ENCODE measurements at places on chromosomes 3 and 15.

- DNase-seq = no peak
- no peaks in the 10 kb centered on the region for H3K27me3 ChIP-seq
- H3K4me3 ChIP-seq = no peak overlapping the region
- H3K4me1 ChIP-seq = peaks cover 2% of the 10 kb centered on the region
These were observed 427.4 kb downstream of the LPP start for GRCh38 chr3:188581365-188581764.

- no peaks in the 10 kb centered on the region for H3K27me3 ChIP-seq
- H3K4me1 ChIP-seq = no peaks in the 10 kb centered on the region
- H3K36me3 ChIP-seq = no peaks in the 10 kb centered on the region
- no peak overlapping the region for H3K4me3 ChIP-seq
- no peak for DNase-seq
- H3K27ac ChIP-seq = no peak overlapping the region
These were observed 85.3 kb downstream of the MEIS2 start for GRCh38 chr15:37015035-37015434.

GRCh38 chr3:125143982-125144652, 68.4 kb downstream of the SLC12A8 start:
- no peak overlapping the region for H3K4me3 ChIP-seq
- H3K27ac ChIP-seq = no peak overlapping the region
- H3K27me3 ChIP-seq = no peaks in the 10 kb centered on the region
- DNase-seq = no peak
- H3K4me1 ChIP-seq = peaks cover 15% of the 10 kb centered on the region

- H3K27ac ChIP-seq = no peak overlapping the region
- H3K4me3 ChIP-seq = no peak overlapping the region
- no peaks in the 10 kb centered on the region for H3K4me1 ChIP-seq
- DNase-seq = no peak
- no peaks in the 10 kb centered on the region for H3K27me3 ChIP-seq
These were observed 49.9 kb upstream of the LINGO1 start for GRCh38 chr15:77682564-77682963.

- H3K27me3 ChIP-seq = no peaks in the 10 kb centered on the region
- no peak for DNase-seq
- no peaks in the 10 kb centered on the region for H3K36me3 ChIP-seq
- H3K27ac ChIP-seq = no peak overlapping the region
These were observed 11.9 kb downstream of the SMAD6 start for GRCh38 chr15:66713843-66714508.

GRCh38 chr3:153087595-153088566, 74.1 kb upstream of the RAP2B start:
- no peaks in the 10 kb centered on the region for H3K4me1 ChIP-seq
- no peak overlapping the region for H3K4me3 ChIP-seq
- H3K36me3 ChIP-seq = no peaks in the 10 kb centered on the region

DNA sequence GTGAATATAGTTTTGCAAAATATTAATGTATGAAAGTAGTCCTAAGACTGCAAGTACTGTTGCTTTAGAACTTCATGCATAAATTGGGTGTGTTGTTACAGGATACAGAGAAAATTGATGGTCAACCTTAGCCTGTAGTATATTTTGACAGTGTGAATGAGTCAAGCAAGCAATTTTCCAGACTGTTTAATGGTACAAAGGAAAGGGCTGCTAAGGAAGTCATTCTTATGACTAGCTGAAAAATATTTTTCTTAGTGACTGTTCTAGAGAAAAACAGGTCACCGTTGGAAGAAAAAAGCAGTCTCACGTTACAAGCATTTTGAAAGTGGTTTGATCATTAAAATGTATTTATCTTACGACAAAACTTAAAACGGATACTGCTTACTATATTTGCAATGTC, 49.2 kb downstream of the MBNL1 start:
- H3K4me3 ChIP-seq = no peak overlapping the region
- no peak overlapping the region for H3K27ac ChIP-seq
- no peak for DNase-seq

DNA sequence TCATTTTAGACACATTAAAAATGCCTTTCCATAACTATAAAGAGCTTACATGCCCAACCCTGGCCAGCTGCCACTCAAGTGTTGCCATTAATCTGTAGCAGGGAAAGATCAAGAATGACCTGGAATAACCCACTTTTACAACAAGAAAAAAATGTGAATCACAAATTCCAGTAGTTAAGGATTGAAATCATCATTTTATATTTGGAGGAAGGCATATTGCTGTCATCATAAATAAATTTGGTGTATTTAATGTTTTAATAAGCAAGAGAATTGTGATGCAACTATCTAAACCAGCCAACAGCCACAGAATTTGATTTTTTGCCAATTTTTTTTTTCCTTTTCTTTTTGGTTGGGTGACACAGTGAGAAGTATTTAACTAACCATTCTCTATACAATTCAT, 240.0 kb upstream of the SEMA6D start:
- H3K4me1 ChIP-seq = no peaks in the 10 kb centered on the region
- H3K27me3 ChIP-seq = no peaks in the 10 kb centered on the region
- H3K27ac ChIP-seq = no peak overlapping the region
- DNase-seq = no peak
- no peak overlapping the region for H3K4me3 ChIP-seq

DNA sequence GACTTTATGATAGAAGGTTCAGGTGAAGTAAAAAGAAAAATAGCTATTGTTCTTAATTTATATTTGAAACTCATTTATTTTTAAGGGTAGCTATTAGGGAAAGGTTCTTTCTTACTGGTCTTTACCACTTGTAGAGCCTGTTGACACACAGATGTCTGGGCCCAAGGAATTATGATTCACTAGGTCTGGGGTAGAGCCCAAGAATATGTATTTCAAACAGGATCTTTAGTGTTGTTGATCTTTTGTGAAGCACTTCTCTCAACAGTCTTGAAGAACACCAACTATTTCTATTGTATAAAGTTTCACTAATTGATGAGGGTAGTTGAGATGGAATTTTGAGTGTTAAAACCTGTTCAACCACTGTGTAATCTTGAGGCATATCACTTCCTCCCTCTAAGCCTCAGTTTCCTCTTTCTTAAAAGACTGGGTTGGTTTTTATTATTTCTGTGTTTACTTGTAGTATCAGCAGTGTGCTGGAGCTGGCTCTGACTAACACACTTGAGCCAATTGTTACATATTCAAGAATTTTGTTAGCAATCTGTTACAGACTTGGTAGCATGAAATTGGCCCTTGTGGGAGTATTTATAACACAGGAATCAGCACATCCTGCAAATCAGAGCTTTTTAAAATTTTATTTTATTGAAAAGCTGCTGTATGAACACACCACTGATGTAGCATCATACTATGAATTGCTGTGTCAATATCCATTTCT, 155.9 kb downstream of the RBMS3 start:
- no peak overlapping the region for H3K4me3 ChIP-seq
- DNase-seq = no peak
- H3K27ac ChIP-seq = no peak overlapping the region
- H3K27me3 ChIP-seq = no peaks in the 10 kb centered on the region

- no peak for DNase-seq
- no peak overlapping the region for H3K4me3 ChIP-seq
- no peaks in the 10 kb centered on the region for H3K36me3 ChIP-seq
- peaks cover 14% of the 10 kb centered on the region for H3K27me3 ChIP-seq
- H3K27ac ChIP-seq = no peak overlapping the region
- H3K4me1 ChIP-seq = peaks cover 5% of the 10 kb centered on the region
These were observed 7.3 kb upstream of the ISLR2 start for GRCh38 chr15:74123131-74123429.

DNA sequence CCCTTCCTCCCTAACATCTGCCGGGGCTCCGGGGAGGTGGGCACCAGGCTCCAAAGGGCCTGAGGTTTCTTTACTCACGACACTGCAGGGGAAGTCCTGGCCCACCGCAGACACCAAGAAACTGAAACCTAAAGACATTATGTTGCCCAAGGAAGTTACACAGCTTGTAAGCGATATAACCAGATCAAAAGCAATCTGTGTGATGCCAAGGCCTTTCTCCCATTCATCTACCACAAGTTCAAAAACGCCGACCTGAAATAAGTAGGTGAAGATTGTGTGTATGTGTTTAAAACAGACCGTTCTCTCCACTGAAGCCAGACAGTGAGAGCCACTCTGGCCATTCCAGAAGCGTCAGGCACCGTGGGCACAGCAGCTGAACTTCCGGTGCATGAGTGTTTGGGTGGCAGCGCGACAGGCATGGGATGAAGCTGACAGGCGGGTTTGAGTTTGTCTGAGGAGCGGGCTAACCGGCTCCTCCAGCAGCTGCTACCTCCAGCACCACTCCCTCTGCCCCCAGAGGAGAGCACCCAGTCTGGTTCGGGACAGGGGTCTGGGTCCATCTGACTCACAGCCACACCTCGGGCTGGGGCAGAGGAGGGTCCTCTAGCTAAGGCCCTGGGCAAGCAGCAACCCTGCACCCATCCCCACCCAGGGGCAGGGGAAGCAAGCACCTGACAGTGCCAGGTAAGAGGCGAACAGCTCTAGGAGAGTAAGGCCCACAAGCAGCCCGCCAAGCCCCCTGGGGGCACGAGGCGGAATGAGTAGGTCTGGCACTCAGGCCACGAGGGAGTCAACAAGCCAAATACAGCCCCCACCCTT, 1.3 kb downstream of the TNK2 start:
- H3K4me3 ChIP-seq = peak overlapping the region; percentile 51
- DNase-seq = peak; percentile 67
- no peaks in the 10 kb centered on the region for H3K27me3 ChIP-seq
- H3K27ac ChIP-seq = peak overlapping the region; percentile 97
- H3K4me1 ChIP-seq = peaks cover 25% of the 10 kb centered on the region

DNA sequence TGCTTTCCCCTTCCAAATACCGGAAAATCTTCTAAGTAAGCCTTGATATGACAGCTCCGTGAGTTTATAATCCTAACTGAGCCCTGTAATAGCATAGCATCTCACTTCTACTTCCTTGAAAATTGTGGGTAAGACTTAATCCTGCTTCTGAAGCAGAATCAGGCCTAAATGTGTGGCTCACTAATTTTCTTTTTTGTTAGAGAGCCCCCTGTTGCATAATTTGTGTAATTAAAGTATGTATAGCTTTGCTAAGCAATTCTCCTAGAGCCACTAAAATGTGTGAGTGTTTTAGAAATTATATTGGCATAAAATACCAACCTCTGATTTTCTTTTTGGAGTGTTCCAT, 304.4 kb downstream of the FGF12 start:
- H3K27ac ChIP-seq = no peak overlapping the region
- no peak for DNase-seq
- H3K27me3 ChIP-seq = no peaks in the 10 kb centered on the region
- H3K36me3 ChIP-seq = no peaks in the 10 kb centered on the region
- no peak overlapping the region for H3K4me3 ChIP-seq

GRCh38 chr3:127273206-127273605, 14.6 kb downstream of the PRR20G start:
- no peak for DNase-seq
- no peak overlapping the region for H3K27ac ChIP-seq
- H3K27me3 ChIP-seq = no peaks in the 10 kb centered on the region
- no peaks in the 10 kb centered on the region for H3K36me3 ChIP-seq
- H3K4me3 ChIP-seq = no peak overlapping the region

- H3K27ac ChIP-seq = no peak overlapping the region
- H3K27me3 ChIP-seq = peaks cover 14% of the 10 kb centered on the region
- no peaks in the 10 kb centered on the region for H3K36me3 ChIP-seq
- DNase-seq = no peak
- no peaks in the 10 kb centered on the region for H3K4me1 ChIP-seq
These were observed 1.9 kb upstream of the NLGN1 start for GRCh38 chr3:173395412-173396181.
